Amniotic stem cell (primary cell): ENCODE measurements at places on chromosomes 6 and 20.
A peak's percentile ranks its signal among the peaks of the same experiment; 100 is the strongest.

DNA sequence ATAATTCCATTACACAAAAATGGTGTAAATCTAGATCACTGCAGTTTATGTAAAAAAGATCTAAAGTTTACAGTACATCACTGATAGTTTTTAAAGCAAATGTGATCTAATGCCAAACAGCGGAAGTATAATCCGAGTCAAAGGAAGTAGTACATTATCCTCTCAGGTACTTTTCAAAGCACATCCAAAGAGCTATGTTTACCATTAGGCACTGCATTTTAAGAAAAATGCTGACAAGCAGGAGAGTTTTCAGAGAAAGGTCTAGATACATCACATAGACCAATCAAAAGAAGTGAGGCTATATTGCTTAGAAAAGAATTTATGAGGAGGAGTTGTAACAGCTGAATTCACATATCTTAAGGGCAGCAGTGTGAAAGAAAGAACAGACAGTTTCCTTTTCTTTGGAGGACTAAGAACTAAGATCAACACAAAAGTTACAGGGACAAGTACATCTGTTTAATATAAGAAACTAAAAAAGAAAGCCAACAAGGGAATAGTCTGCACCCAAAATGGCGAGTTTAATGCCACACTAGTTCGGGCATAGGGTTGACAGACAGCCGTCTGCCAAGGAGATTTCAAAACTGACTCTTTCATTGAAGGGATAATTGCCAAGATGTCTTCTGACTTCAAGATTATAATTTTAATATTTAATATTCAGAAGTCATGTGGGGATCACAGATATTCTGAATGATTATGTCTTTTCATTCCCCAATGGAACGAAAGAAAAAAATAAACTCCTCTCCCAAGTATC, 1.4 kb downstream of the ZNF184 start:
- DNase-seq: no peak

- no peak for DNase-seq
These were observed 10.8 kb downstream of the FNDC1 start for GRCh38 chr6:159180001-159180400.

GRCh38 chr20:46251211-46251673, 57.1 kb downstream of the CDH22 start:
- DNase-seq: no peak

- DNase-seq: no peak
These were observed 54.3 kb downstream of the UBR2 start for GRCh38 chr6:42618105-42618504.

DNA sequence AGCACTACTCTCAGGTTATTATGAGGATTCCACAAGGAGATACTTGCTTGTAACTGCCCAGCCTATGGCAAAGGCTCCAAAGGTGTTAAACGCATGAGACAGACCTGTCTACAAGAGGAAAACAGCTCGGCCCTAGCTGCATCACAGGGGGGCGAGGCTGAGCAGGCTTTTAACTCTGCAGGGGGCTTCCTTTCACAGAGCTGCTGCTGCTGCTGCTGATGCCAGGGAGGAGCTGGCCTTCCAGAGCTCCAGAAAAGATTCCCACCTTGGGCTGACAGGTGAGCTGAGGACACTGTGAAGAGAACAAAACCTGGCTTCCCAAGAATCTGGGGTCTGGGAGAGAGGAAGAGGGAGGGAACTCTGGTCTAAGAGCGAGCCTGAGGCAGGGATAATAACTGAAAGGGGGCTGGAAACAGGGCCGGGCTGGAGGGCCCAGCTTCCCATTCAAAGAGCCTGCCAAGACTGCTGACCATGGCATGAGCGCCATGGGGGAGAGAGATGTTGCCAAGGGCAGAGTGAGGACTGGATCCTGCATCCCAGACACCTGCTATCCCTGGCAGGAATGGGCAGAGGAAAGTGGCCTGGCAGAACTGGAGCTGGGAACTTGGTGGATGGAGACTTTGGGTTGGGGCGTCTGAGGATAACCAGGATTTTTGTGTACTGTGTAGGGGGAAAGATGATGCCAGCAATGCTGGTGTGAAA, 211.1 kb upstream of the LRFN2 start:
- no peak for DNase-seq

GRCh38 chr6:142332393-142333098, 30.7 kb downstream of the ADGRG6 start:
- DNase-seq: no peak

DNA sequence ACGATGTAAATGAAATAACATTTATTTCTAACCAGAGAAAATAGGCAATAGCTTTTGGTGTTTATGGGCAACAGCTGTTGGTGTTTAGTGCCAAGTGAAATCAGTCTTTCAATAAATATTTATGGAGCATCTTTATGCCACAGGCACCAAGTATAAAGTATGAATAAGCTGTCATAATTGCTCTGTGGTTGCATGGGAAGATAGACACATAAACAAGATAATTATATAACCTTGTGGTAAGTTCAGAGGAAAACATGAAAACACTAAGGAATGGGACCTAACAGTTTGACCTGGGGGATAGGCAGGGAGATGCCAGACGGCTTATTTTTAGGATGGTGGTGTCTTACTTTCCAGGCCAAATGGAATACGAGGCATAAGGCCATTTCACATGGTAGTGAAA, 110.9 kb downstream of the GFRAL start:
- DNase-seq: no peak

DNA sequence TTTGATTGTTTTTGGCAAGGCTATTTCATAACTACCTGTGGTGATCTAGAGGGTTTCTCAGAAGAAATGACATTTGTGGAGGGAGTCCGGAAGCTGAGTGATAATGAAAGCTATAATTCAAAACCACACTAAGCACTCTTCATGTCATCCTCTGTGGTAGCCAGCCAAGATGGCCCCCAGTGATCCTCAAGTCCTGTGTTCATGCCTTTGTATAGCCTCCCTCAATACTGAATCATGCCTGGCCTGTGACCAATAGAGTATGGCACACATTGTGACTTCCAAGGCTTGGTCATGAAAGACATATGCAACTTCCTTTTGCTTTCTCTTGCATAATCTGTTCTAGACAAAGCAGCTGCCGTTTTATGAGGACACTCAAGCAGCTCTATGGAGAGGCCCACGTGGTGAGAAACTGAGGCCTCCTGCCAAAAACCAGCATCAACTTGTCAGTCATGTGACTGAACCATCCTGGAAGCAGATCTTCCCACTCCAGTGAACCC, 12.8 kb upstream of the DNAAF9 start:
- DNase-seq: no peak

DNA sequence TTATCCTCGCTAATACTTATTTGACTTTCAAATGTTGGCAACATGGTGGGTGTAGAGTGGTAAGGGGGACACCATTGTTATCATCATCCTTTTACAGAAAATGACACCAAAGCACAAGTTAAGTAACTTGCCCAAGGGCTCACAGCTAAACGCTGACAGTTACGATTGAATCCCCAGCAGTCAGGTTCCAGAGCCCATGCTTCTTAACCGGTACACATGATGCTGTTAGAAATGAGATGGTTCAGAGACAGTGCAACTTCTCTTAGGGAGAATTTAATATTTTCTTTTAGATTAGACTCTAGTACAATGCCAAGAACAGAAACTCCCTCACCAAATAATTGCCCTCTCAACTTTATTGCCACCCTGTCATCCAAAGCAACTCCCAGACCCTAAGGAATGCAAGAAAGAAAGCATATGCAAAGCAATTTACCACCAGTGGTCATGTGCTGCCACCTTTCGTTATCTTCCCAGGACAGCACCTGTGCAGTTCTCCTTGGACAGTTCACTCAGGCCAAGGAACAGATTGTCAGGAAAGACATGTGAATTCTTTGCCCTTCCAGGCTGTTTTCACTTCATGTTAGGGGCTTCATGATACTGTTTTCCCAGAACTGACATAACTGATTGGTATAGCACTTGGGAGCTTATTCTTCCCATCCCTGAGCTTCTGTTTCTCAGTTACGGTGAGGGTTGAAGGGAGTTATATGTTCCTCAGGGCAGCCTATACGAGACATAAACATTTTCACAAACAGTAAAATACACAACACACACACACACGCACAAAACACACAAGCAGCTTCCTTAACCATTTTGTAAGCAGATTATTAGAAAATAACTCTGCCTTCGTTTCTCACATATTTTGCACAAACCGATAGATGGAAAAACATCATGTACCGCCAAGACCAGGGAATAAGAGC, 5.1 kb downstream of the HLA-DMA start:
- no peak for DNase-seq

GRCh38 chr6:4581468-4582385, 194.5 kb upstream of the CDYL start:
- DNase-seq: peak; percentile 46

DNA sequence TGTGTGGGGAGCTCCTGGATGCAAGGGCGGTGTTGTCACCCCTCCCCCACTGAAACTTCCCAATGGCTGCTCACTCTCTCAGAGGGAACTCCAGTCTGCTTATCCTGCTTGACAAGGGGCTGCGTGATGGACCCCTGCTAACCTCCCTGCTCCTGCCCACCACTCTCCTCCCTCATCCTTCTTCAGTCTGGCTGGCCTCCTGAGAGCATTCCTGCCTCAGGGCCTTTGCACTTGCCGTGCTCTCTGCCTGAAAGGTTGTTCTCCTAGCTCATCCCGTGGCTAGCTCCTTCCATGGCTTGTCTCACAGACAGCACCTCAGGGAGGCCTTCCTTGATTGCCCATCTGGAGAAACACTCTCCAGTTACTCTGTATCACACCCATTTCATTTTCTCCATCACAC, 73.9 kb upstream of the ZNFX1 start:
- DNase-seq: no peak

- no peak for DNase-seq
These were observed 139.6 kb upstream of the RNF24 start for GRCh38 chr20:4154958-4155411.

- DNase-seq: no peak
These were observed 735 bp upstream of the MOG start for GRCh38 chr6:29656157-29656556.

DNA sequence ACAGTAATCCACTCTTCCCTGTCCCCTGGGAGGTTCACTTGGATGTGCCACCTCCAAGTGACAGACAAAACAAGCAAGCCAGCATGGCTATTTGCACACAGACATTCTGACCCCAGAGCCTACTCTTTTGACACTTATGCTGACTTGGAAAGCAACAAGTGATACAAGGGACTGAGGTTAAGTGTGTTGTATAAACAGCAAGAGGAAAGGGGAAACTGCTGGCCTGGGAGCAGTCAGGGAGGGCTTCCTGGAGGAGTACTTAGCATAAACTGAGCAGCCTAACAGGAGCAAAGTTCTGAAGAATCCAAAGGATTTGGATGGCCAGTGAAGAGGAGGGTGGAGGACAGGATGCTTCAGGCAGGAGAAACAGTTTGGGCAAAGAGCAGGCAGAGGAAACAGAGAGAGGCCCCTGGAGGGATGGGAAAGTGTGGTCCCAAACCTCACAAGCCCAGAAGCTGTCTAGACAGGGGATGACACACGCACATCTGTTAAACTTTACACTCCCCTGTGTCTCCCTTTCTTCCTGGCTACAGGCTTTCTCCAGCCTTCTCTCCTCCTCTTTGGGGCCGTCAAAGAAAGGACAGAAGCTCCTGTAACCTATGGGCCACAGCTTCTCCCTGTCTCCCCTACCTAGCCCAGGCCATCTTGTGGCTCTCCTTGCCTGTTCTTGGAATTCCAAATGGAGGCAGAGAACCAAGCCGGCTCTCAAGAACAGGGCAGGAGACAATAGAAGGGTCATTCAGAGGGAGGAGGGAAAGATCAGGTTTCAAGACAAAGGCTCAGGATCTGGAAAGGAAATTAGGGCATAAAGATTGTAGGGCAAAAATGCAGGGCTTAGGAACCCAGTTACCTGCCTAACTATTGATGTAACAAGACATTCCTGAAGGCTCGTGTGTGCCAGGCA, 19.3 kb downstream of the SULF2 start:
- DNase-seq: no peak

DNA sequence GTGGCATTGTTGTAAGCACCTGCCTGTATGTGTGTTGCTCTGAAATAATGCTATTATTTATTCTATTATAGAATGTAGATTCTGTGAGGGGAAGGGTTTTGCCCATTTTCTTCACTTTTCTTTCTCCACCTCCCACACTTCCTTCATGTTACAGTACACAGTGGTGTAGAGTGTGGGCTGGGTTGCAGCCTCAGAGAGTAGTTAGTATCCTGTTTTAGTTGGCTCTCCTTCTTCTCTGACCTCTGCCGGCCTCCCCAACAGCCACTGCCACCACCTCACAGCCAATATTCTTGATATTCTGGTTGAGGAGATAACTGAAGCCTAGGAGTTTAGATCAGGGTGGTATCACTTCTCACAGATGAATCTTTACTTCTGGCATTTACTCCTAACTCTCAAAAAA, 143.4 kb downstream of the BCKDHB start:
- no peak for DNase-seq

- no peak for DNase-seq
These were observed 6.7 kb downstream of the AFDN start for GRCh38 chr6:167833396-167833763.

- no peak for DNase-seq
These were observed 616.5 kb upstream of the CITED2 start for GRCh38 chr6:139990856-139991465.

DNA sequence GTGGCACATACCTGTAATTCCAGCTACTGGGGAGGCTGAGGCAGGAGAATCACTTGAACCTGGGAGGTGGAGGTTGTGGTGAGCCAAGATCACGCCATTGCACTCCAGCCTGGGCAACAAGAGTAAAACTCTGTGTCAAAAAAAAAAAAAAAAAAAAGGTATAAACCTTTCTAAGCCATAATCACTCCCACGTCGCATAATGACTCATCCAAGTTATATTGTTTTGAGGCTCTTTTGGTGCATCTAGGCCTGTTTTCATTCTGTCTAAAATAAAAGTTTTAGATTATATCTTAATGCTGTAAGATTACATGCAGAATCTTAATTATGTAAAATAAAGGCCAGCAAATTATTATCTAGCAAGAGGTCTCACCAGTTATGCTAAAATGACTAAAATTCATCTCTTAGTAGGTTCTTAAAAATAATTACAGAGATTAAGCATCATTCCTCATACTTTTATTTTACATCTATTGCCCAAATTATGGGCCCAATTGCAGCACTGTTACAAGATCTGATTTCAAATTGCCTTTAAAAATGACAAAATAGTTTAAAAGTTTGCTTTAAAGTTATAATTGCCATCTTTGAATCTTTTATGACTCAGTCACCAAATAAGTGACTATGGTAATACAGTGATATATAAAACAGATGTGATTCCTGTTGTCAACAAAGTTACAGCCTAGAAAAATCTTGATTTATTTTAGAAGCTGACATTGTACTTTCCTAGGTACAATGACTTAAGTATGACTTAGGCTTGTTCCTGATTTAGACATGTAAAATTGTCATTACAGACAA, 10.4 kb upstream of the SUMO4 start:
- no peak for DNase-seq

DNA sequence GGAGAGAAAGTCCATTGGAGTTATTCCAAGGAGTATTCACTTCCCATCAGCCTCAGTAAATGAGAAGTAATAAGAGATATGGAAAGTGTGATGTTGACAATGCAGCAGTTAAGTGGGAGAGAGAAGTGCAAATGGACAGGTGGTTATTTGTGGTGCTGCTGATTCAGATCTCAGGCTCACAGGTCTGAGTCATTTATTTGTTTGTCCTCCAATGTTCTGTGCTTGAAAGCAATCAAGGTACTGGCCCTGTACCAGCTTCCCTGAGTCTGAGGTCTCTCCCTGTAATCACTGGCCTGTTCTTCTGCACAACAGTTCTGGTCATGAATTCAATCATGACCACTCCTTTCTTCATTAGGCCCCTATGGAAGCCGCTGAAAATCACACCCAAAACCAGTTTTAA, 827.7 kb downstream of the MAFB start:
- no peak for DNase-seq
